ENCODE measurements at places on chromosomes 12 and 14.

DNA sequence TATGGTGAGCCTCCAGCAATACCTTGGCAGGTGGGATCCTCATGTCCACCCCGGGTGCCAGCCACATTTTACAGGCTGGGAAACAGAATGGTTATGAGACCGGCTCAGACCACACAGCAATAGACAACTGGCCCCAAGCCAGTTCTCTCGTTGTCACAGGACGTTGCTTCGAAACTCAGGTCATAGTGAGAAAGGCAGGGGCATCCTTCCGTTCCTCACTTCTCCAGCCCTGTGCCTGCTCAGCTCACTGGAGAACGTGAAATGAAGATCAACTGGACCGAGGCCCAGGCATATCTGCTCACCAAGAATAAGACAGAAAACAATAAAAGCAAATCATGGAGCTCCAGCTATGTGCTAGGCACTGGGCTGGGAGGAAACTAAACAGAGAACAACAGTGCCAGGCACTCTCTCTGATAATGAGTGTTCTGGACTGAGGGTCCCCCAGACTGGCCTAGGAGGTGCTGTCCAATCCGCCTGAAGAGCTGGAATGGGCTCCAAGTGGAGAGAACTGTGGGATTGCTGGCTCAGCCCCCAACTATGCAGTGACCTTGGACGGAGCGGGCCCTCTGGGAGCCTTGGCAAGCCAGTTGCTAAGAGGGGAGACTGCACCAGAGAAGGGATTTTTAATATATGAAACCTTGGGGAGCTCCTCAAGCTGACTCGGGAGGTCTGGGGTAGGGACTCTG lies 18.8 kb upstream of the FAIM2 start:
- DNase-seq: no peak

DNA sequence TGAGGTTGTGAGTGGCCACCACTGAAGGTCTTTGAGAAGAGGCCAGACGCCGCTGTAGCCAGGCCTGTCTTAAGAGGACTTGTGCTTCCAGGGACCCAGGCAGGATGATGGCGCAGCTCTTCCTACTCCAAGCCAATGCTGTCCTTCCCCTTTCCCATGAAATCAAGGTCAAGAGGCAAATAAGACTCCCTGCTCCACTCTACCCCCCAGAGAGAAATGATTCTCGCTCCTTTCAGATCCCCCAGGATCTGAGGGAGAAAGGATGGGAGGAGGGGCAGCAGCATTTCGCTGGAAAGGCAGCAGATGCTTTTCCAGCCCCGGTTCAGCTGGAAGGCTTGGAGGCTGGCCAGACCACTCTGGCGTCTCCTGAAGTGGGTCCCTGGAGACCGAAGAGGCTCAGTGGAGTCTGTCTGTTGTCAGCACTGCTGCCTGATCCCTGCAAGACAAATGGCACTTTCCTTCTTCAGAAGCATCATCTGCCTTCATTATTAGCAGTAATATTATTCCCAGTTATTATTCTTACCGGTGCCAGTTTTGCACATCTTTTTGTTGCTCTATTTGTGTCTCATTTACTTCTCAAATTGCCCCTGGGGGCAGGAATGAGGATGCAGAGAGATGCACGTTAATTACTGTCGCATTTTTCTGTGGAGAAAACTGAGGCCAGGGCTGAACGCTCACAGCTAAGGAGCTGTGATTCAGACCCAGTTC lies 51.4 kb downstream of the C14orf132 start:
- DNase-seq: no peak

- DNase-seq: no peak
Measured at GRCh38 chr14:51219473-51220448, 20.3 kb upstream of the TMX1 start.

DNA sequence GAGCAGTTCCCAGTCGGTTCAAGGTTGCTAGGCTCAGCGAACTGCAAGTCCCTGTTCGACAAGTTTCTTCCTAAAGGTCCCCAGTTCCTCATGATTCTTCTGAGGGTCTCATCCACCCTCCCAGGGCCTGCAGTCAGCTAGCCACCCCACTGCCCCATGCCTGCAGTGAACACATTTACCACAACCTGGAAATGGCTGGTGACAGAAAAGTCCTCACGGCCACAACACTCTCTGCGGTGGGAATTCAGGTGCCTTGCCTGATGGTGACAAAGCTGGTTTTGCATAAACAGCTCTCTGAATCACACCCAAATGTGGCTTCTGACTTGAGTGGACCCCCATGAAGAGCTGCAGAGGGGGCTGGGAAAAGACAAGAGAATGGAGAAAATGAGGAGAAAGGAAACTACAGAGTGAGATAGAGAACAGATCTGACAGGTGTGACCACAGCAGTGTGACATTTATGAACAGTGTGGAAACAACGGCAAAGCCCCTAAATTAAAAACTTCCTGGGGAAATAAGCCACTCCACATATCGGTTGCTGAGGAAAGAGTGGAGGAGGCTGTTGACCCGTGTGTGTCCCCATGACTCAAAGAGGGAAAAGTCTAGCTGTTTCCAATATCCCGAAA lies 1.3 kb upstream of the CD27 start:
- no peak for DNase-seq

- DNase-seq: no peak
Measured at GRCh38 chr12:58670623-58671022, 249.7 kb downstream of the LRIG3 start.

DNA sequence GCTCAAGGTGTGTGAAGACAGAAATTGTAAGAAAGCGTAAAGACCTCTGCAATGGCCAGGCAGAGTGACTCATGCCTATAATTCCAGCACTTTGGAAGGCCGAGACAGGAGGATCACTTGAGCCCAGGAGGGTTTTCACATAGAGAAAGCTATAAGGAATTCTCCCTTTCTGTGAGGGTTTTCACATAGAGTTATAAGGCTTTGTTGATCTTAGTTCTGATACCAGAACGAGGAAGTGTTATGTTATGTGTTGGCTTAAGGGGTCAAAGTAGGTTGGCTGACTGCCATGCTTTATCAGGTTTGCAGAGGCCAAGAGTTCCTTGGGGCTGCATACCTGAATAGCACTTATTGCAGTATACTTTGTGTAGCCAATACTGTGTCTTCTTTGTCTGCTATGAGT lies 139.1 kb downstream of the ERC1 start:
- DNase-seq: peak; percentile 60

GRCh38 chr12:103799857-103800771 lies 40.9 kb downstream of the NT5DC3 start:
- peak; percentile 84 for DNase-seq
